ENCODE measurements at places on chromosomes 16 and 17.

- no peak for DNase-seq
Observed at GRCh38 chr17:59335685-59336084, 4.2 kb downstream of the YPEL2 start.

DNA sequence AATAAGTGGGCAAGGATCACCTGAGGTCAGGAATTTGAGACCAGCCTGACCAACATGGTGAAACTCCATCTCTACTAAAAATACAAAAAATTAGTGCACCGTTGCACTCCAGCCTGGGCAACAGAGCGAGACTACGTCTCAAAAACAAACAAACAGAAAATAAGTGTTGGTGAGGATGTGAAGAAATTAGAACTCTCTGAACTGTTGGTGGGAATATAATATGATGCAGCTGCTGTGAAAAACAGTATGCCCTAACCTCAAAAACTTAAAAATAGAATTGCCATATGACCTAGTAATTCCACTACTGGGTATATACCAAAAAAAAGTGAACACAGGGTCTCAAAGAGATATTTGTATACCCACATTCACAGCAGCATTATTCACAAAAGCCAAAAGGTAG lies 26.1 kb downstream of the GLG1 start:
- DNase-seq = no peak

DNA sequence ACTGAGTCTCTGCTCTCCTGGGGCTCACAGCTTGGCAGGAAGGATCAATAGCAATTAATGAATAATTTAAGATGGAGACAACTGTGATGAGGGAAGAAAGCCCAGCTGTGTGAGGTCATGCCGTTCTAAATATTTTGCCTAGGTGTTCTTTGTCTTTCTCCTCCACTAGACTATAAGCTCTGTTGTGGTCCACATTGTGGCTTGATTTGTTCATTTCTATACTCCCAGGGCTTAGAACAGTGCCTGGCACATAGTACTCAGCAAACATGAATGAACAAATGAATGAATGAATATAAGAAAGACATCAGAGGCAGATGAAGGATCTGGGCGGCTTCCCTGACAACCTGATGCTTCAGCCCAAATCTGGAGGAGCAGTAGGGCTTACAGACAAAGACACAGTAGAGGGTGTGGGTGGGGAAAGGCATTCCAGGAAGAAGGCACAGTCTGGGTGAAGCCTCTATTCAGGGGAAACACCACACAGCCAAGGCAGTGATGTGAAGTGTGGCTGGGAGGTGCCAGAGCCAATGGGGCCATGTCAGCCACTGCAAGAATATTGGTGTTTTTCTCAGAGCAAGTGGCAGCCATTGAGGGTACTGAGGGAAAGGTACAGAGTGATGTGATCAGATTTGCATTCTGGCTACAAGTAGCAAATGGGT lies 8.3 kb downstream of the CDH13 start:
- DNase-seq = no peak

DNA sequence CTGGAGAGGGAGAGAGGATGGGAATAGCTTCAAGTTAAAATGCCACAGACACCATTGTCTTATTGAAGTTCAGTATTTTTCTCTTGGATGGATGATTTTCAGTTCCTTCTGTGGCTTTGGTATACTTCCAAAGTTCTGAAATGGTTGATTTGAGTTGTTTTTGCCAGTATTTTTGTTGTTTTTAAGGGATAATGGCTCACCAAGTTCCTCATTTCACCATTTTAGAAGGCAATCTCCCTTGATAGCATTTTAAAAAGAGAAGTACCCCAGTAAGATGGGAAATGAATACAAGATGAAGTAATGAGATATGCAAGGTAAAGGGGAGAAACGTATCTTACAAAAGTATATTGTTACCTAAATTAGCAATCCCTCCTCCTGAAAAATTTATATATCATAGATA lies 18.5 kb upstream of the SPDYE4 start:
- no peak for DNase-seq

DNA sequence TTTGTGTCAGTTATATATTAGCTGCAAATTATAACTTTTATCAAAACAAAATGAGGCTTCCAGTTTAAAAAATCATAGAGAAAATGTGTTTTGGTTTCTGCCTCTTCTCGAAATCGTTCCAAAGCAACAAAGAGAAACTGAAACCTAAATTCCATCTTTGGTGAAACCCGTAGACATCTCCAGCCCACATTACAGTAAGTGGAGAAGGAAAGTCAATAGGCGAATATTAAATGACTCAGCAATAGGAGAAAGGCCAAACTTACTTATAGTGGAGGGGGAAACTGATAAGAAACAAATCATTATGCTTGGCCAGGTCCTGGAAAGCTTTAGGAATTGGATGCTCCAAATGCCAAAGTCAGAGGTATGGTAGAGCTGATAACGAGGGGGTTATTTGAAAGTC lies 103.0 kb upstream of the SHISA6 start:
- DNase-seq = no peak

DNA sequence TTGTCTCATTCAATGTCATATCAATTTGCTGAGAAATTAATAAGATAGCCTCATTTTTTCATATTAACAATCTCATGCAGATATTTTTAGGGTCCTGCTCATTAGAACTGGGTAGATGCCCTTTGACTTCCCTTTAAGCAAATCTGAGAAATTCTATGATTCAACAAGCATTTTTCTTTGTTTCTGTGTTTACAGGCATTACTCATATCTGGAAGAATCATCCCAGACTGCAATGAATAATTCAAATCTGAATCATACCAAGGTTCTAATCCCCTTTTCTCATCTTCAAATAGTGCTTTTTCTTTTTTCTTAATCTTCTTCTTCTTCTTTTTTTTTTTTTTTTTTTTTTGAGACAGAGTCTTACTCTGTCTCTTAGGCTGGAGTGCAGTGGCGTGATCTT lies 69.2 kb upstream of the KIFC3 start:
- DNase-seq = no peak

DNA sequence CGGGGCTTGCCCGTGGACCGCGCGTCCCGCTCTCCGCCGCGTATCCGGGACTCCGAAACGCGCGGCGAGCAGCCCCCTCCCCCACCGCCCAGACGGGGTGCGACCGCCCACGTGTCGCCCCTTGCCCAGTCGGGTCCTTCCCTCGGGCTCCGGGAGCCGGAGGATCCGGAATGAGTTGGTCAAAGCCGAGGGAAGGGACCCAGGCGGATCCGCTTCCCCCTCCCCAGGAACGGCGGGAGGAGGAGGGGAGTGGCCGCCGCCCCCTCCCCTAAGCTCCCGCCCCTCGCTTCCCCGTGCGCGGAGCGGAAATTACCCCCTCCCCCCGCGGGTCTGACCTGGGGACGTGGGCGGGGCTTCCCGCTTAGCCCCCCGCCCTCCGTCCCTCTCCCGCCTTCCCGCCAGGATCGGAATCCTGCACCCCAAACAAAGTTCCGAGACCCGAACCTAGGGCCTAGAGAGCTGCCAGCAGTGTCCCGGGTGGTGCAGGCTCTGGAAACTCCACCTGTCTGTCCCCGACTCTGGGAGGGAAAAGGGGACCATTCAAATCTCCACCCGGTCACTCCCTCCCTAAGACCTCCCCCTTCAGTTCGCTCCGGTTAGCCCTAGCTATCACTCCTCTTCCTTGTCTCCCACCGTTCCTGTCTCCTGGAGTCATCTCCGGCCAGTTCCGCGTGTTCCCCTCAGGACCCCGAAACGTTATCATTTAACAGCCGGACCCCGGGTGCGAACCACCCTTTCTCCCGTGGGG lies 1.0 kb upstream of the IGF2BP1 start:
- DNase-seq = no peak

DNA sequence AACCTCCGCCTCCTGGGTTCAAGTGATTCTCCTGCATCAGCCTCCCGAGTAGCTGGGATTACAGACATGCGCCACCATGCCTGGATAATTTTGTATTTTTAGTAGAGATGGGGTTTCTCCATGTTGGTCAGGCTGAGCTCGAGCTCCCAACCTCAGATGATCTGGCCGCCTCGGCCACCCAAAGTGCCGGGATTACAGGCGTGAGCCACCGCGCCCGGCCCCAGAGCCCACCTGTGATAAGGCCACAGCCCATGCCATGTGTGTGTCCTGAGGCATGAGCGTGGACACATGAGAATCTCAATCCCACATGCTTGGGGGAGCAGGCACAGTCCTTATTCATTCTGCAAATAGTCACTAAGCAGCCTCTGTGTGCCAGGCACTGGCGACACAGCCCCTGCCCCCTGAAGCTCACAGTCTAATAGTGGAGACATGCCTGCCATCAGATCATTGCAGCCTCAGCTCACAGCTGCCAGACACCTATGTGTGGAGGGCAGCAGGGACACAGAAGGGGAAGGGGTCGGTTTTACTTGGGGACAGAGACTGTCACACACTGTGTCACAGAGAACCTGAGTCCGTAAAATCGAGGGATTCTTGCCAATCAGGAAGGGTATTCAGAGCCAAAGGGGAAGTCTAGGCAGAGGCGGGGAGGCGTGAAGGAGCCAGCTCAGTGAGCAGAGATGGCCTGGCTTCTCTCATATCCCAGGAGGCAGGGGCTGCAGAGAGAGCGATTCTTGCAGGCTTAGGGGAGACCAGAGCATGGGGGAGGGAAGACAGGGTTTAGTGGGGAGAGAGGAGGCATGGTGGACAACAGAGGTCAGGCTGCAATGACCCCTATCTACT lies 9.4 kb upstream of the ABCC3 start:
- DNase-seq = no peak

DNA sequence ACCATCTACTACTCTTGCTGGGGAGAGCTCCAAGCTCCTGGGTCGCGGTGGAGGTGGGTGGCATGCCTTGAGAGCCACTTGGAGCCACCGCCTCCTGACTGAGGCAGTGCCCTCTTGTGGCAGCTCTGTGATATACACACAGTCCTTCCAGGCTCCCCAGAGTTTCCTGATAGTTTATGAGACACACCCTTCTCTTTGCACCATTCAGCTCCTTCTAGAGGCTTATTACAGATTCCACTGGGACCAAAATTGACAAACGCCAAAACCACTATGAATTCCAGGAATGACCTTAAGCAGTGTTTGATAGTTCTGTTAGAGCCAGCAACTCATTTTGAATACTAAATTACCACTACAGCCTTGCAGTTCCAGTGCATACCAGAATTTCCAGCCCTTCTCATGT lies 170.1 kb upstream of the CDH13 start:
- no peak for DNase-seq

- peak; percentile 21 for DNase-seq
Observed at GRCh38 chr17:82230609-82231311, 1.9 kb downstream of the SLC16A3 start.

DNA sequence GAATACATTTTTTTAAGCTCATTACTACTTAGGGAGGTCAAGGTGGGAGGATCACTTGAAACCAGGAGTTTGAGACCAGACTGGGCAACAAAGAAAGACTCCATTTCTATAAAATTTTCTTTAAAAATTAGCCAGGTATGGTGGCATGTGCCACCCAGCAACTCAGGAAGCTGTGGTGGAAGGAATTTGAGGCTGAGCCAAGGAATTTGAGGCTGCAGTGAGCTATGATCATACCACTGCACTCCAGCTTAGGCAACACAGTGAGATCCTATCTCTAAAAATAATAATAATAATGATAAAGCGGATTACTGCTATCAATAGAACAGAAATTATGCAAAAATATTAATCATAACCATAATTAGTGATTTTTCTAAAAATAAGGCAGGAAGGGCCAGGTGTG lies 170.3 kb downstream of the COPRS start:
- no peak for DNase-seq

- no peak for DNase-seq
Observed at GRCh38 chr17:21549107-21549687, 143.1 kb upstream of the KCNJ18 start.

DNA sequence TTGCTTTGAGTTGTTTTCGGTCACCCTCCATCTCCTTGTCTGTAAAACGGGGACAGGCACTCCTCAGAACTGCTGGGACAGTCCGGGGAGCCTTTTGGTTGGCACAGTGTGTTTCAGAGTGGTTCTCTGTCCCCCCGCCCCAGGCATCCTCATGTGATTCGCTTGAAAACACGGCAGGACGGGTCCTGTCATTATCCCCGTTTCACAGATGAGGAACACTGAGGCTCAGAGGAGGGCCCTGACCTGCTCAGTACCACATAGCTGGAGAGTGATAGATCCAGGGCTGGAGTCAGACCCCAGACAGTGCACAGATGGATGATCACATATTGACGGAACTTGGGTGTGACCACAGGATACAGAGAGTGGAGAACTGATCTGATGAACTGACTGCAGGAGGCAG lies 13.5 kb upstream of the ADGRG1 start:
- no peak for DNase-seq

DNA sequence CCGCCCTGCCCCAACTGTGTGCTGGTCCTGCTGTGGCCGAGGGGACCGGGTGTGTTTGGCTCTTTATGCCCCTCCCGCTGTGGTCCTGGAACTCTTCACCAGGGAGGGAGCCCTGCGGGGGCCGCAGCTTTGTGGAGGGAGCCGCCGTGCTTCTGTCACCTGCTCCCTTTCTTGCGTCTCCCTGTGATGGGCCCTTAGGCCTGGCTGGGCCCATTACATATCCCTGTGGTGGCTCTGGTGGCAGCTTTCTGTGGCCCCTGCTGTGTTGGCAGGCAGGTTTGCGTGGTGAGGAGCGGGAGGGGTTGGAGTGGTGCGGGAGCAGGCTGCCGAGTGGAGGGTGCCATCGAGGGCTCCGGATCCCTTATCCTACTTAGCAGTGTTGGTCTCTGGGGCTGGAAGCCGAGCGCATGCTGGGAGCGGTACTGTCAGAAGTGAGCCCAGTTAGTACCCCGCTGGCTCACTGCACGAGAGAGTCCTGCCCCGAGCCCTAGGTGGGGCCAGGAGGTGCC lies 60.4 kb downstream of the PDPK1 start:
- no peak for DNase-seq

GRCh38 chr16:88553739-88554138 lies 16.5 kb upstream of the ZC3H18 start:
- DNase-seq = no peak

DNA sequence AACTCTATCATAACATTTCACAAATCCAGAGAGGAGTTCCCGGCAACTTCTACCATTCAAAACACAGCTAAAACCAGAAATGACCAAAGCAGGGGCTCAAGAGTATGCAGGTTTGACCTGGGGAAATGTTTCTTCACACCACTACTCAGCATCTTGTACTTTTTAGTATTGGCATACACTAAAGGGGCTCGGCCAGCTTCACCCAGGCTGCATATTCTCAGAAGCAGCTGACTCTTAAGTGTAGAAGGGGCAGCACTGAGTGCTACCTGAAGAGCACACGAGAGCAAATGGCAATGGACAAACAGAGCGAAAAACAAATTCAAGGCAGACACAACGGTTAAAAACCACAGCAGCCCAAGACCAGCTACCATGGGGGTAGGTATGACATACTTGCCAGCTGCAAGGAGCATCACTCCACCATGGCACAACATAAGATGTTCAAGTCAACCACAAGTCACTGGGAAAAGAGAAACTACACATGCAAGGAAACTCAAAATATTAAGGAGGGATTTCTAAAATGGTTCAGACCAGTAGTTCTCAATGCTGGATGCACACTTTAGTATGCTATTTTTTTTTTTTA lies 34.4 kb downstream of the N4BP1 start:
- no peak for DNase-seq

All from activated naive CD8-positive, alpha-beta T cell treated with anti-CD3 and anti-CD28 coated beads, Interleukin-2, amount 50 U/mL, for 16 hours (primary cell).